ENCODE measurements at places on chromosomes 4 and X.
A peak's percentile ranks its signal among the peaks of the same experiment; 100 is the strongest.

GRCh38 chr4:1802720-1803522 lies 9.8 kb downstream of the FGFR3 start:
- no peak for DNase-seq

- DNase-seq: no peak
Measured at GRCh38 chr4:64713256-64713840, 304.1 kb upstream of the TECRL start.

DNA sequence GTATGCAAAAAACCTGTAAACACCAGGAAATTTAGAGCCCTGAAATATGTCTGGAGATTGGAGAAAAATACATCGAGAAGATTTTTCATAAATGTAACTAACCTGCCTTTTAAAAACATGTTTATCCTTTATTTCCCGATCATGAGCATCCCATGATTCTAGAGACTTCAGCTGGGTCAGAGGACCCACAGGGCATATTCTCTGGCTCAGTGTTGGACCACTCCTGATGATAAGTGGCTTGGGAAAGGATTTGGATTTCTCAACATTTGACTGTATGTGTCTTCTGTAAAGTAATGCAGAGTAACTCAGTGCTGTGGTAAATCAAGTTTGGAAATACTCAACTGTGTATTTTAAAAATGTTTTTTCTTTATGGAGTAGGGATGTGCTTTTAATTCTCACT lies 40.0 kb upstream of the ANK2 start:
- no peak for DNase-seq

GRCh38 chrX:10231461-10231860 lies 74.7 kb downstream of the CLCN4 start:
- no peak for DNase-seq

GRCh38 chr4:185020863-185021761 lies 2.8 kb downstream of the HELT start:
- DNase-seq: no peak

GRCh38 chr4:138706201-138706600 lies 309.4 kb upstream of the NOCT start:
- no peak for DNase-seq

DNA sequence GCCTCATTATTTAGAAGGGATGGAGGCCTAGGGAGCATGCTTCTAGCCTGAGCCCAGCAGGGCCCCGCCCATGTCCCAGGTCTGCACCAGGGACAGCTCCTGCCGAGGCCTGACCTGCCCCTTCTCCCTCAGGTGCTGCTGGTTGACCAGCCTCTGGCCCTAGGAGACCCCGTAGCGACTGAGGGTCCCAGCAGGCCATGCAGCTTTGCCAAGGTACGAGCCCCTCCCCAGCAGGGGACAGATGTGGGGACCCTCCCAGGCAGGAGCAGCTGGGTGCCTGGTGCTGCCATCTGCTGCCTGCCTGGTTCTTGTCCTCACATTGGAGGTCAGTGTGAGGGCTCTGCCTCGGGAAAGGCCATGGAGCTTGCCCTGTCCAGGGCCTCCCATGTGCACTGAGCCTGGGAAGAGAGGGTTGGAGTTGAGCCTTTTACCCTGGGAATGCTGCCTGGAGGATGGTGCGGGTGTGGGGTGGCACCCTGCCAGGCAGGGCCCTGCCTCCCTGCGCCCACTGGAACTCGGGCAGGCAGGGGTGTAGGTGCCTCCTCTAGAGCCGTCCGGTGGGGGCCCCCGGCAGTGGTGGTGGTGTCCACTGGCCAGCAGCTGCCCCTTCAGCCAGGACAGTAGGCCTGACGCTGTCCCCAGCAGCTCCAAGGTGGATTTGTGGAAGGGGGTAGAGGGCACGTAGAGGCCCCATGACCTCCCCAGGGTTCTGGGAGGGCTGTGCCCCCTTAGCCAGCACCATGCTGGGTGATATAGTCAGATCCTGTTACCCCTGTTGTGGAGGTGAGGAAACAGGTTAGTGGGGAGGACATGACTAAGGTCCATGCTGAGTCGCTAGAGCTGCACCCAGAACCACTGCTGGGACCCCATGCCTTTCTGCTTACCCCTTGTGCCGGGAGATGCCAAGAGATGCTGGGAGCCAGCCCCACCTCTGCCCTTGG lies 2.2 kb upstream of the MSANTD1 start:
- no peak for DNase-seq

- DNase-seq: peak; percentile 33
Measured at GRCh38 chrX:54921427-54922021, 900 bp downstream of the TRO start.

DNA sequence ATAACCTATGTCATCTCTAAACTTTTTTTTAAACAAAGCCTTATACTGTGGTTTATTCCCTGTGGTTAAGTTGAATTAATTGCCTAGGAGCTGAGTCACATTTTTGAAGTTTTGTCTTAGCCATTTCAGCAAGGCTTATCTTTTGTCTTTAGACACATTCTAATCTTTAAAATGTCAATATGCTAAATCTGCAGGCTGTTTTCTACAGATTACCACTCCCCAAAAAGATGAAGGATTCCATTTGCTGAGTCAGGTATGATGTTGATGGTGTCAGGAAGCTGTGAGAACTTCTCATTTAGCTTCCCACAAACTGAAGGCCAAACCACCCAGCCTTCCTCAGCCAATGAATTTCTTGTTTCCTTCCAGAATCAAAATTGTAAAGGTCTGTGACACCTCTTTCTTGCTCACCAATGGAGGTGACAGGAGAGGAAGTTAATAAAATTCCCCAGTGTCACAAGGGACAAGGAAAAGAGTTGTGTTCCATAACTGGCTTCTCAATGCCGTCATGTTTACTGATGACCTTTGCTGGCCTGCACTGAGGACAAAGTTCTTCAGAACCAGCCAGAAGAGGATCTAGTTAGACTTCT lies 3.7 kb upstream of the CXCL6 start:
- no peak for DNase-seq

DNA sequence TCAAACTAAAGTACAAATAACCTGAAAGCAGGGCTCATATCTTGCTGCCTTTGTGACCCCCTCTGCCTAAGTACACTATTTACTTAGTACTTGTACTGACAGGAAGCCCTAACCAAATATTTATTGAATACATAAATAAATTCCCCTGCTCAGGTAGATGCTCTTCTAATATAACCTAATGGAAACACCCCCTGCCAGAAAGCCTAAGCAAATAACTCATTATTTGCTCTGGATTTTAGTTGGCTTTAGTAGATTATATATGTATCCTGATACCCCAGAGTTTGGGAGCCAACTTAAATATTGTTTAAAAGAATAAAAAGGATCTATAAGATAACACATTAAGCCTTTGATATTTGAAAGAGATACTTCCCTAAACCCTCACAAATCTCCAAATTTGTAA lies 318.2 kb downstream of the PPP1R2C start:
- DNase-seq: no peak

- no peak for DNase-seq
Measured at GRCh38 chr4:176298664-176299063, 21.1 kb upstream of the SPCS3 start.

DNA sequence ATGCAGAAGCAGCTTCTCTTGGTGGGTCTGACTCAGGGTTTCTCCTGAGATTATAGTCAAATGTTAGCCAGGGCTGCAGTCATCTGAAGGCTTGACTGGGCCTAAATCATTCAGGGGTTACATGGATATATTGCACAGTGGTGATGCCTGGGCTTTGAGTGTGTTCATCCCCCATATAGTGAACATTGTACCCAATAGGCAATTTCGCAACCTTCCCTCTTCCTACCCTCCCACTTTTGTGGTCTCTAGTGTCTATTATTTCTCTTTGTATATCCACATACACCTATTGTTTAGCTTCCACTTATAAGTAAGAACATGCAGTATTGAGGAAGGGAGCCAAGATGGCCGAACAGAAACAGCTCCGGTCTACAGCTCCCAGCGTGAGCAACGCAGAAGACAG lies 90.3 kb upstream of the CAMK2D start:
- no peak for DNase-seq

GRCh38 chr4:6964858-6965257 lies 55.2 kb downstream of the TBC1D14 start:
- no peak for DNase-seq

DNA sequence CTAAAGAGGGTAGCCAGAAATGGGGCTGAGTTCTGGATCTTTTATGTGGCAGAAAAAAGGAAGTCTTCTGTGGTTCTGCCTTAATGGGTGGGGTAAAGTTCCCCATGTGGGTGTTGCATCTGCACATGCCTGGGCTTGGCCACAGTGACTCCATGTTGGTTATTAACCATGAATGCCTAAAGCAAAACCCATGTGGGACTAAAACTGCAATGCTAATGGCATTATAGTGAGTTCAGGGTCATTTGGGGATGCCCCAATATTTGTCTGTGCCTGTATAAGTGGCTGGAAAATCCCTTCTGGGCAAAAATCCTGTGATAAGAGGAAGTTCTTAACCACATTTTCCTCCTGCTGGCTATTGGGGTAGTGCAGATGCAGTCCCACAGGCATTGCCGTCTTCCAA lies 857.4 kb downstream of the FAT4 start:
- no peak for DNase-seq

DNA sequence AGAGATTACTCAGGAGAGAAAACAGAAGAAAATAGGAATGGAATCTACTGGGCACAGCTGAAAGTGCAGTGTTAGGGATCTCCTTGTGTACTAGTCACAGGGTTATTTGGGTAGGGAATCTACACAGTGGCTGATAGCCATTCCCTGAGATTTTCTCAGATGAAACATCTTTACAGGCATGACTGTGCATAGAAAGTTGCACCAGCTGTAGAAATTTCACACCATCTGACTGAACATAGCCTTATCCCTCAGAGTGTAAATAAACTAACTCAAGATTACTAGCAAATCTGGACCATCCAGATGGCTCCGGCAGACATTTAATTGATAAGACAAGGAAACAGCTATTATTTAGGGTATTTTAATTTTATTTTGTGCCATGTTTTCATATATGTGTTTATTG lies 2053.5 kb upstream of the TENM3 start:
- DNase-seq: no peak
